ENCODE measurements at places on chromosomes 6 and 20.

- DNase-seq = no peak
Observed at GRCh38 chr6:33869121-33869520, 65.3 kb upstream of the MLN start.

- no peak for DNase-seq
Observed at GRCh38 chr6:162421004-162421403, 306.6 kb downstream of the PRKN start.

- DNase-seq = peak; percentile 19
Observed at GRCh38 chr6:158518191-158519127, 41.4 kb upstream of the TMEM181 start.

DNA sequence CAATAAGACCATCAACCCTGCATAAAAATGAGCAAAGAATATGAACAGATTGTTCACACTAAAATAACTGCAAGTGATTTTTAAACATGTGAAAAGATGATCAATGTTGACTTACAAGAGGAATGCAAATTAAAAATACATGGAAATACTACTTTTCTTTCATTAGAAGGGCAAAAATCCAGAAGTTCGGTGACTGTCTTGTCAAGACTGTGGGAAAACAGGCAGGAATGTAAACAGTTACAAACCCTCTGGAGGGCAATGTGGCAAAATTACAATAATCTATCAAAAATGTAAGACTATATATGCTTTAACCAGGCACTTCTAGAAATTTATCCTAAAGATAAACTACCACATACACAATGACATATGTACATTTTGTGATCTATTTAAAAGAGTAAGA, 86.7 kb downstream of the TNFAIP3 start:
- no peak for DNase-seq

DNA sequence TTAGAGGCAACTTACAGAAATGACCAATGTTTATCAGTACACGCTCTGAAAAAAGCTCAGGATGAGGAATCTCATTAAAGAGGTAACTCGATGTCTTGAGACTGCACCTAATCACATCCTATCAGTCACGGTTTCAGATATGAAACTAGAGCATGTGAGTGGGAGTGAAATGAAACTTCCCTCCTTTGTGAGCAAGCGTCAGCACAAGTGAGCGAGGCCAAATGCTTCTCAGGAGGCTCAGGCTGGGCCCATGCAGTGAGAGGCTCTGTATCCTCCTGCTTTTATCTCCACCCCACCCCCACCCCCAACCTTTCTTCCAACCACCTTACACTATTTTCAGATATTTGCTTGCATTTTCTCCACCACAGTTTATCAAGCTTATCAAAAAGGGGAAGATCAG, 140.8 kb upstream of the RIMS1 start:
- no peak for DNase-seq

DNA sequence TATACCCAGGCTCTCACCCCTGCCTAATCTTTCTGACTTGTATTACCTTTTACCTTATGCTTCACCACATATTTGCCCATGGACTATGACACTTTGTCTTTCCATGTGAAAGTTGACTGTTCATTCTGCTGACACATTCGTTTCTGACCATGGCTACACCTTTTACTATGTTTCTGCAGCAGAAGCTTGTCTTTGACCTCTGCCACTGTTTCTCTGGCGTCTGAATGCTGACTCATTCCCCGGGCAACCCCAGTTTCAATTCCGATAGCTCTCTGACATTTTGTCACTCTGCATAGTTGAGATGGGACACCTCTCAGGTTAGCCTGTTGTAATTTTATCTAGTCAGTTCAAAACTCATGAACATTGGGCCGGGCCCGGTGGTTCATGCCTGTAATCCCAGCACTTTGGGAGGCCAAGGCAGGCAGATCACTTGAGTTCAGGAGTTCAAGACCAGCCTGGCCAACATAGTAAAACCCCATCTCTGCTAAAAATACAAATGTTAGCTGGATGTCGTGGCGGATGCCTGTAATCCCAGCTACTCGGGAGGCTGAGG, 50.7 kb downstream of the SLC26A8 start:
- DNase-seq = no peak

GRCh38 chr6:170371080-170371479, 64.5 kb downstream of the FAM120B start:
- DNase-seq = no peak

GRCh38 chr20:31831211-31831610, 12.1 kb downstream of the MYLK2 start:
- no peak for DNase-seq

GRCh38 chr20:31662372-31662854, 24.7 kb downstream of the COX4I2 start:
- no peak for DNase-seq

GRCh38 chr6:57220083-57220703, 1.9 kb downstream of the RAB23 start:
- DNase-seq = no peak

DNA sequence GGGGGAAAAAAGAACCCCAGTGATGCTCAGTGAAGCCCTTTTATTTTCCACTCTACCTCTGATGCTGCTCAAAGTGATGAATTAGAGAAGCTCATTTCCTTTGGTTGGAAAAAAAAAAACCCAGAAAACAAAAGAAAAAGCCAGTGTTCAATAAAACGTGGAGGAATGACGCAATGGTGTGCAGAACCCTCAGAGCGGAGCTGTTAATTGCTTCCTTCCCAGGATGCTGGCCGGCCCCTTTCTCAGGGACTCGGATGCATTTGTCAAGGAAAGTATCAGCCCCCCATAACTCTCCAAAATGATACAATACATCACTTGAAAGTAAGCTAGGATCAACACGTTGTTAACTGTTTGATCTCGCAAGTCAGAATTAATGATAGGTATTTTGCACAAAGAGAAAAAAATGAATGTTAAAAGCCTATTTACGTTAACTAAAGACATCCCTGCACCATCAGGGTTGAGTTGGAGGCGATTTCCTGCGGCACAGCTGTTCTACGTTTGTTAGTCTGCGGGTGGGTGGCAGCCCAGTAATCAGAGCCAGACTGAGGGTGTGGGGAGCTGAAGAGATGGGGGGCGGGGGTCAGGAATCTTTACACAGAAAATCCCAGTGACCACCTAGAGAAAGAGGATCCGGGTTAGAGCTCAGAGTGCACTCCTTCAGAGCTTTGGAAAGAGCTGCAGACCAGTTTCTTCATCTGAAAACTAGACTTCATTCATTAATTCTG, 132.4 kb downstream of the BMP7 start:
- DNase-seq = no peak

DNA sequence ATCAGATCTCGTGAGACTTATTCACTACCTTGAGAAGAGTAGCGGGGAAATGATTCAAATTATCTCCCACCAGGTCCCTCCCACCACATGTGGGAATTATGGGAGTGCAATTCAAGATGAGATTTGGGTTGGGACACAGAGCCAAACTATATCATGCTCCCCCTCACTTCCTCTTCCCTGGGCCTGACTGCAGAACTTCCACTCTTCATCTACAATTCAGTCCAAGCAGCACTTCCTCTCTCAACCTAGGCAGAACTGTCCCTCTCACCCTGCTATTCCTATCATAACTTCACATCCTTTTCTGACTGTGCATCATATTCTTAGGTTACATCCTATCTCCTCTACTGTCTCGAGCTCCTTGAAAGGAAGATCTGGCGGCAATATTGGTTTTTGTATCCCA, 184.0 kb upstream of the HDDC2 start:
- DNase-seq = no peak

GRCh38 chr6:89886378-89887120, 7.7 kb upstream of the GJA10 start:
- no peak for DNase-seq

DNA sequence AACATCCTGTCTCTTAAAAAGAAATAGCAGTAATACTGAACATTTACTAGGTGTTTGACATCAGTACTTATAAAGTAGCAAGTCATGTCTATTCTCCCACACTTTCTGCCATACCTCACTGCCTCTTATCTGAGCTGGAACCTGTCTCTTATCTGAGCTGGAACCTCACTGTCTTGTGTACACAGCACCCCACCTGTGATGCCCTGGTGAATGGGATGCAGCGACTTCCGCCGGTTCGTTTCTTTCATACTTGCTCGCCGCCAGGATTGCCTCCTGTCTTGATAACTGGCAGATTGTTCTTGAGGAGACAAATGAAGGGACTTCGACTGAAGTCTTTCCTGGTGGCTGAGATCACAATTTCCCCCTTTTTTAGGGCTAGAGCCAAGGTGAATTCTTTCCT, 2.9 kb downstream of the DSN1 start:
- no peak for DNase-seq

DNA sequence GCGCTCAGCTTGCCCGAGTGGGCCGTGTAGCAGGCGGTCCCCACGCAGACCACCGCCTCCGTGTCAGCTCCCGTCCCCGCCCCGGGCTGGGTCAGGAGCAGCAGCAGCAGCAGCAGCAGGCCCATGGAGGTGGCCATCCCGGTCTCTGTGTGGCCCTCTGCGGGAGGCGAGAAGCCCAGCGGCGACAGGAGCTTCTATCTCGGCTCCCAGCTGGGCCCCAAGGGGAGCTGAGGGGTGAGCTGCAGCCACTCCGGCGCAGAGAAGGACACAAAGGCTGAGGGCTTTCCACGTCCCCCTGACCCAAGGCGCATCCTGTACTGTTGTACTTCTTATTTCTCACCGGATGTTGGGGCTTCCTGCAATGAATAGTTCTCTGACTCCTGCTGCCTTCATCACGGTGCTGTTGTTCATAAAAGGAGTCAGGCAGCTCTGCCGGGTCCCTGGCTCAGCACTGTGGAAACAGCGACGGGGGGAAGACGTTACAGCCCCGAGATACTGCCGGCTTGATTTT, at the start of gene CD93:
CD93 (minus strand) TSS at position 269 of the 511 bp plus-strand sequence; CDS start at position 137, 132 bp downstream.
- no peak for DNase-seq

DNA sequence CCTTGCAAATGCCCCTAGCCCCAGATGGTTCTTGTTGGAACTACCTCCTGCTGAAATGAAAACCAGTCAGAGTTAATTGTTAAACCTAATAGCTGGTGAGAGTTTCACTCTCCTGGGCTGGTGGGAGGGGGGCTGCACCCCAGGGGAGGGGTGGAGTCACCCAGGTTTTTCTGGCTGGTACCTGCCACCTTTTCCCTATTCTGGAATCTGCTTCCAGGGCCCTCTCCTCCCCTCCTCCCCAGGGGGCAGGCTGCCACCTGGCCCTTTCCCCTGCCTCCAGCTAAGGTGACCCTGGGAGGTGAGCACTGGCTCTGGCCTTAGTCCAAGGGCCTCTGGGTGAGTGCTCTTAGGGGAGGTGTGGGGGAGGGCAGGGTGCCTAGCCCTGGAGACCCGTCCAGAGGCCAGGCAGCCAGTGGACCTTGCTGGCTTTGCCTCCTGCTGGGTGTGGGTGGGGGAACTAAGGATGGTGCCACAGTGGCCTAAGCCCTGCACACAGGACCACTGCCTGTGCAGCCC, 48.8 kb upstream of the EPB41L1 start:
- no peak for DNase-seq

DNA sequence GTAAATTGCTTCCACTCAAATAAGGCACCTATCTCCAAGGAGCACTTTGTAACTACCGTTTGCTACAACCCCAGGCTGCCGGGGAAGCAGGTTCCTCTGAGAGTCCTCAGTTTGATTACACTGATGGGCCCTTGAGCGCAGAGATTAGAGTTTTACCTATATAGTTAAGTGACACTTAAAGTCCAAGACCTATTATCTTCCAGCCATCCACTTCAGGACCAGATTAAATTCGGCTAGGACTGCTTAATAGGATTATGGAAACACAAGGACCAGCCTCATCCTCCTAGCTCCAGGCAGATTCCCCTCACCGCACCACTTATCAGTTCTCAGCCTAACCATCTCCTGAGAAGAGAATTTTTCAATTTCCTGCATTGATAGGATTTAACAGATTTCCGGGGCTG, 64.7 kb upstream of the TIAM2 start:
- DNase-seq = no peak

- DNase-seq = no peak
Observed at GRCh38 chr20:5885866-5886265, 64.5 kb downstream of the TRMT6 start.

GRCh38 chr6:54132587-54132986, 21.3 kb downstream of the MLIP start:
- no peak for DNase-seq

GRCh38 chr20:10671919-10672623, 1.7 kb downstream of the JAG1 start:
- no peak for DNase-seq

DNA sequence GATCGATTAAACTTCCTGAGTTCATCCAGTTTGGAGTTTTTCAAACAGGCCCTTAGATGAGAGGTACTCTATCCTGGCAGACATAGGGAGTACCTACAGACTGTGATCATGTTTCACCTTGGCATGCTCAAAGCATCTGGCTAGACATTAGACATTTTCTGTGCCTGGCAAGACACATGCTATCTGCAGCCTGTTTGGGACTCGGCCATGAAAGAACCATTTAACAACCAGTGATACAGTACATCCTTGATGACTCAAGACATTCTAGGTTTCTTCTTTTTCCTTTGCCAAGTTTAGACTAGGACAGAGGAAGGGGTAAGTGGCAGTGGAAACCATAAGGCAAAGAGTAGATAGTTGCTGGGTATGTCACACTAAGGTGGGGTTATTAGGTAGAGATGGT, 15.4 kb upstream of the PAQR8 start:
- DNase-seq = no peak

DNA sequence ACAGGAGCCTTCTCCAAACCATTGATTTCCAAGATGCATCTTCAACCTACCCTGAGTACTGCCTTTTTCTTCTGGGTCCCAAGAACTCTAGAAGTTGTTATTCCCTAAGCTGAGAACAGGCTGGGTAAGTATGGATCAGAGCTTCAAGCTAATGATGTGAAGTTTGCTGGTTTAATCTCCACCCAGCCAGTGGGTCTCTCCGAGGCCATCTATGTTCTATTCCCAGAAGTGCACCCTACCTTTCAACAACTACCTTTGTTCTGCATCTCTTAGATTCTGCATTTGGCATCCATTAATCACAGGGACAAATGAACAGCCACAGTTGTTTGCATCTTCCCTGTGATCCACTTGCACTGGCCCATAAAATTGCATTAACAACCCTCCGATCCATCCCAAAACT, 246.2 kb downstream of the HIVEP2 start:
- no peak for DNase-seq

DNA sequence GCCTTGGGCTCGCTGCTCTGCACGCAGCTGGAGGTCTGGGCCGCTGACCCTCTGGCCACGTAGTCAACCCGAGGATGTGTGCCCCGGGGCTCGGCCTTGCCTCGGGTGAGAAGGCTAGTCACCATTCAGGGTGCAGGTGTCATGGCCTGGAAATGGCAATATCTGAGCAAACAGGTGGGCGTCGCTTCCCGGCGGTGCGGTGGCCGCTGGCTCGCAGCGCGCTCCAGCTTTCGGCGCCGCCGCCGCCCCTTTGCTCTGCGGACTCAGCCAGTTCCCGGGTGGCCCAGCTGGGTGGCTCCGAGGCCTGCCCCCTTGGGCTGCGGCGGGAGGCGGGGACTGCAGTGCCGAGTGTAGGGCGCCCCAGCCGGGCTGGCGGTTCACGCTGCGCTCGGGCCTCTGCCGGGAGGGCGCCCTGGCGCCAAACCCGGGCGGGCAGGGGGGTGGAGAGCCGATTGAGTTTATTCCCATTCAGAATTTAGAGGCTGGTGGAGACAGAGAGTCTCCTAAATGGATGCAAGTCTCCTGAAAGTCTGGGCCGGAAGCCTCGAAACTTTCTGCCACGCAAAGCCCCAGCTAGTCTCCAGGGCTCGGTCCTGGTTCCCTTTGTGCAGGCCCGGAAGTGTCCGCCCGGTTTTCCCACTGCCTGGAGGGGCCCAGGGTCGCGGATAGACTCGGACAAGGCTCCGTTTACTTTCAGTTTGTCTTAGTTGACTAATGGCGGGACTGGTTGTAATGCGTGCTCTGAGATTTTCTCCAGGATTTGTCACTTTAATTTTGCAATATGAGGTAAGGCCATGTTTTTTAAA, 11.3 kb upstream of the TFAP2A start:
- no peak for DNase-seq

GRCh38 chr6:23176883-23177282, 607.5 kb downstream of the HDGFL1 start:
- no peak for DNase-seq
